MV-4-11 (cell line): ENCODE measurements at places on chromosomes 5 and 9.

- peak; percentile 18 for DNase-seq
Observed at GRCh38 chr9:75226403-75227139, 138.3 kb downstream of the OSTF1 start.

- no peak for DNase-seq
Observed at GRCh38 chr5:58040044-58040443, 419.8 kb downstream of the PLK2 start.

DNA sequence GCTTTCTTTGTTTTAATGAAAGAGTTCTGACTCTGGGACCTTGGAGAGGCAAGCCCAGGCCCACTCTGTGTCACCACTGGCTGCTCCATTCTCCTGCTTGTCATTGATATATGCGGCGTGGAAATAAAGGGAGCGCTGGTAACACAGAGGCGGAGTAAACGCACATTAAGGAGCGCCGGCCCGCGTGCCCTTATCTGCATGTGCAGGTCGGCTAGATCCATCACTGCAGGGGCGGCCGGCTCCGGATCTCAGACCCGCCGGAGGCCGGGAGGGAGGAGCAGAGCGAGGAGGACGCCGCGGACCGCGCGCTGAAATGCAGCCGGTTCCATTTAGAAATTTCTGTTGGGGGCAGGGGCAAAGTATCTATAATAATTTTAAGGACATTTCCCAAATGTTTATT, 70.8 kb downstream of the MRPL36 start:
- no peak for DNase-seq

DNA sequence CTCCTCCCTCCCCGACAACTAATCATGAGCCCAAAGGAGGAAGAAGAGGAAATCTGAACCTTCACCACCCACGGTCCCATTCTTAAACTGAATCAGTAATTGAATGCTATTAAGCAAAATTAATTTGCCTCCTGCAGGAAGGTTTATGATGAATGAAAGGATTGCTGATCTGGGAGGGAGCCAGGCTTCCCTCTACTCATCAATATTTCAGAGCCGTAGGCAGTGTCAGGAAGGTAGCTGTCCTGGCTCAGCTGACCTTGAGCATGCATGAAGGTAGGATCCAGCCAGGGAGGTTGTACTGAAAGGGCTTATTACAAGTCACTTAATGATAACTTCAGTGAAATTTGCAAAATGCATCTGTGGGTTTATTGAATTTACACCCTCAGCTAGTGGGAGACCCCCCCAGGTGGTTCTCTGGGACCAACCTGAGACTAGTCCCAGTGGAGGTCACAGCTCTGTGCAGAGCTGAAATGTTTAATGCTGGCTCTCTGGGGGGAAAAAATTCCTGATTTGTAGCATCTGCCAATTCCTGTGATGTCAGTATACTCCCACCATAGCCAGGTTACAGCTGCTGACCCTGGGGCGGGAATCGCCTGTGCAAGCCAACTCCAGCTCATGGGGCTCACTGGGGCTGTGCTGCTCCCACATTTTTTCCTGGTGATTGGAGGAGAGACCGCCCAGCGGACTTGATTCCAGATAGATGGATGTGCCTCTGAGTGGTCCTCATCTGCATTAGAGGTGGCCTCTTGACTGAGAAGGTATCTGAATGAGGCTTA, 47.9 kb upstream of the NCS1 start:
- DNase-seq = no peak

DNA sequence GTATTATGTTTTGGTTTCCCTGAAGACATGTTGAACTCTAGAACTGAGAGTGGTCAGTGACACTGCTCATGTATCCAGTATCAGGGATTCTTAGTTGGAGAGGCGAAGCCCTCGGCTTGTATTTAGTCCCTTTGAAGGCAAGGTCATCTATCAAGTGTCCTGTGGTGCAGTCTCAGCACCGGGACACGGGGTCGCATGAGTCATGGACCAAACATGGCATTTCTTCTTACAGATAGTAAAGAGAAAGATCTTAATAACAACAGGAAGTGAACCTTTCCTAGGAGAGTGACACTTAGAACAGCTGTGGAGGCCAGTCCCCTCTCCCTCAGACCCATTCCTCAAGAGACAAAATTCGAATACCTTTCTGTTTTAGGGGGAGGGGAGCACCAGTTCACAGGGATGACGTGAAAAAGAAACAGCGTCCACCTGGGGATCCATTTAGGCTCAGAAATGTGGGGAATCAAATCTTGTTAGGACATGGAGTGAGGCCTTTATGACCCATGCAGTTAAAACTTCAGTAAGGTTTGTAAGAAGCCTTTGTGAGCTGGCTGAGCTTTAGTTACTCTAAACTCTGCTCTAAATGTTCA, 86.5 kb downstream of the ADGRV1 start:
- peak; percentile 1 for DNase-seq

GRCh38 chr9:89563571-89564345, 41.1 kb upstream of the GADD45G start:
- no peak for DNase-seq

- no peak for DNase-seq
Observed at GRCh38 chr5:134005417-134006061, 764 bp upstream of the VDAC1 start.

GRCh38 chr5:34930462-34930844, 1.1 kb downstream of the DNAJC21 start:
- DNase-seq = no peak

DNA sequence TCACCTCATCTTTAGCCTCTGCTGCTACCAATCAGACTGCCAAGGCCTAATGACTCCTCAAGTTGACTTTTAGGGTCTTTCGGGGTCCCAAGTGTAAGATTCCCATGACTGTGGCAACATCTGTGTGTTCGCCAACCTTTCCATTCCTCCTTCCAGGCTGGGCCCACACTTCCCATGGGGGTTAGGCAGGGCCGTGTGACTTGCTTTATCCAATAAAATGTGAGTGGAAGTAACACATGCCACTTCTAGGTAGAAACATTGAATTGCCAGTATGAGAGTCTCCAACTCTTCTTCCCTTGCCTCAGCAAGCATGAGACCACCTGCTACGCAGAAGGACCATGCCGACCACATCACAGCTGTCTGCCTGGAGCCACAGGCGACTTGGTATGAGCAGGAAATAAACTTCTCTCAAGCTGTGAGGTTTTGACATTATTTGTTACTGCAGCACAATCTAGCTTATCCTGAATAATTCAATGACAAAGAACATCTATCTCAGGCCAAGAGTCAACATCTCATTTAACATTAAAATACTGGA, 190.4 kb upstream of the IER5L start:
- no peak for DNase-seq

GRCh38 chr9:33739398-33739797, 56.0 kb upstream of the PRSS3 start:
- no peak for DNase-seq

DNA sequence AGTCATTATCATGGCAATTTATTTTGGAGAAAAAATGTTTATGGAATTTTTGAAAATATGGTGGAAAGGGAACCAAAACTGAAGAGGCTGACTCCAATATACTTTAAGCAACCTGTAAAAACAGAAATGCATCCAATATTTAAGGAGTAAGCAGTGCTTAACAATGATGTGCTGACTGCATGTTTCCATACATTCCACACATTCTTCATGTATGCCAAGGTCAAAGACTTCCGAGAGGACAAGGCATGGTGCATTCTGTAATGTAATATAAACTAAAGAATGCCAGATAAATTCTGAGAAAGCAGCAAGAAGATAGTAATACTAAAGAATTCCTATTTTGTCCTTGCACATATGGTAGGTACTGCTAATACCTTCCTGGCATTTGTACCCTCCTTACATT, 2015.9 kb upstream of the CDH9 start:
- DNase-seq = no peak

DNA sequence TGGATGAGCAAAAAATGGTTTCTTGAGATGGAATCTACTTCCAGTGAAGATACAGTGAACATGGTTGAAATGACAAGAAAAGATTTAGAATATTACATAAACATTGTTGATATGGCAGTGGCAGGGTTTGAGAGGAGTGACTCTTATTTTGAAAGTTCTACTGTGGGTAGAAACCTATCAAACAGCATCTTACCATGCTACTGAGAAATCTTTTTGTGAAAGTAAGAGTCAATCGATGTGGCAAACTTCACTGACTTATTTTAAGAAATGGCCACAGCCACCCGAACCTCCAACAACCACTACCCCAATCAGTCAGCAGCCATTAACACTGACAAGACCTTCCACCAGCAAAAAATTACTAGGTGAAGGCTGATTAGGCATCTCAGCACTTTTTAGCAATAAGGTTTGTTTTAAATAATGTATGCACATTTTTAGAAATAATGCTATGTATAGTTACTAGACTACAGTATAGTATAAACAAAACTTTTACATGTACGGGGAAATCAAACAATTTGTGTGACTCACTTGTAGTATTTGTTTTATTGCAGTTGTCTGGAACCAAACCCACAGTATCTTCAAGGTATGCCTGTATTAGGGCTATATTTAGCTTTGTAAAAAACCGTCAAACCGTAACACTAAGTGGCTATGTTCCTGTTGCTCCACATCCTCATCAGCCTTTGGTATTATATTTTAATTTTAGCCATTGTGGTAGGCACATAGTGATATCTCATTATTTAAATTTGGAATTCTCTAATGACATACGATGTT, 30.6 kb upstream of the ADAMTS6 start:
- DNase-seq = no peak

- DNase-seq = peak; percentile 85
Observed at GRCh38 chr5:149561848-149562247, 10.6 kb upstream of the CSNK1A1 start.

DNA sequence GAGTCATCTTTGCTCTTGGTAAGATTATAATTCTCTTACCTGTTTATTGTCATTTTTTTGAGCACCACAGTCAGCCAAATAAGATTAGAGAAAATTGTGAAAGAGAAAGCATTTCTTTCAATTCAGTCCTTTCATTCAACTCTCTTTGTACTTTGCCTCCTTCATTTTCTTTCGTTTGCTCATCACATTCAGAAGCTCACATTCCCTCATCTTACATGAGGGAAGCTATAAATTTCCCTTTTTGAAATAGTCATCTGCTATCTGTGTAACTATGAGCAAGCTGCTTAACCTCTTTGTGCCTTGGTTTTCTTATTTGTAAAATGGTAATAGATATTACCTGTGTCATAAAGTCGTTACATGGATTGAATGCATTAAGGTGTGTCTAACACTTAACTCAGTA, 41.4 kb downstream of the PAM start:
- no peak for DNase-seq

GRCh38 chr9:14909961-14910805, at the start of gene FREM1:
Gene FREM1, minus strand, starts transcription at chr9:14910428. Its CDS starts 41,451 bp downstream, at chr9:14868977.
- no peak for DNase-seq

GRCh38 chr5:169202969-169203368, 98.0 kb downstream of the SLIT3 start:
- no peak for DNase-seq

DNA sequence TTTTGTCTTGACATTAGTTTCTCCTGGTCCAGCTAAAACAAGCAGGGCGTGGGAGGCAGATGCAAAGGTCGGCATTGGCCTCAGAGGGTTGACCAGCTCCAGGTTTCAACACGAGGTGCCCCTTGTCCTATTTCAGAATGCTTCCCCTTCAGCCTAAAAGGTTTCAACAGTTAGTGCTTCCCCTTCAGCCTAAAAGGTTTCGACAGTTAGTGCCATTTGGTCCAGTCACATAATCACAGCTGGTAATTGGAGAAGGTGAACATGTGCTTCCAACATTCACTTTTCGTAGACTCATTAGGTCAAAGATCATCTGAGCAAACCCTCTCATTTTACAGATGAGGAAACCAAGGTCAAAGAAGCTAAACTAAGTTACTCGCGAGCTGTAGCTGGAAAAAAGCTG, 270.3 kb upstream of the MAP3K1 start:
- peak; percentile 27 for DNase-seq

DNA sequence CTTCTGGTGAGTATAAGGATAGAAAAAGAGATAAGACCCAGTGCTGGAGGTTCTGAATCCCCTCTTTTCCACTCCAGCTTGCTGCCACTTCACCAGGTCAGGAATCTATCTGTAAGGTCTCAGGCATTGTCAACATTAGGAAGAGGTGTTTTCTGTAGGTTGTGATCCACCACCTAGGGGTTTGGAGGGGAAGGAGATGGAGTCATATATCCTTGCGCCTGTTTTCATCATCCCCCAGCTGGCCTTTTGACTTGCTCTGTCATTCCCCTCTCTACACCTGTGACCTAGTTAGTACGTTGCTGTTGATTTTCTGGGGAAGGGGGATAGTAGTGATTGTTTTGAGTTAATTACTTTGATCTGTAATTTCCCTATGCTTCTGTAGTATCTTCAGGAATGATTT, 20.5 kb downstream of the SPINK5 start:
- DNase-seq = no peak

DNA sequence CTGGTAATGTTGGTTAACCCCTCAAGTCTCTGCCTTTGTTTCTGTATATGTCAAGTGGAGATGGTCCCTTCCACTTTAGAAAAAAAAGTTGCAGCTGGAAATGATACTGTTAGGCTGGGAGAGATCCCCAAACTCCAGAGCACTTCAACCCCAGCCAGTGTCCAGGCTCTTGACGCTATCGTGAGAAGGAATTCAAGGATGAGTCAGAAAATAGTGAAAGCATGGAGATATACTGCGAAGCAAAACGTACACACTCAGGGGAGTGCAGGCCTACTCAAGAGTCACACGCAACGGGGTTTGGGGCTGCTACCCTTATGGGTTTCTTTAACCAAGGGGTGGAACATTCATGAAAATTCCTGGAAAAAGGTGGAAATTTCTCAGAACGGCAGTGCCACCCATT, 24.9 kb downstream of the KCNV2 start:
- no peak for DNase-seq

GRCh38 chr9:108784998-108785397, 70.8 kb downstream of the ACTL7B start:
- peak; percentile 97 for DNase-seq

DNA sequence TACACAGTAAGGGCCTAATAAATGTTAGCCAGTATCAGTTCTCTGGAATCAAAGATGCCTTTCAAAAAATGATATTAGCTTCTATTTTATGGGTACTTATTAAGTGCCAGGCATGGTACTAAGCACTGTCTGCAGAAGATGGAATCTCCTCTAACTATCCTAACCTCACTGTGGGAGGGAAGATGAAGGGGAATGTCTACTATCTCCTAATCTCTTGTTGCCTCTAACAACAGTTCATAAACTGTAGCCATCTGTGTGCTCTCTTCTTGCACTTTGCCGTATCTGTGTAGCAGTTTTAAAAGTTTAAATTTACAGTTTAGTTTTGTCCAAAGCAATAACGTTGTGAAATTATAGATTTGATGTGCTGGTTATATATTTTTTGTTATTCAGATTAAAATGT, 99.6 kb upstream of the CCDC112 start:
- no peak for DNase-seq
